ENCODE measurements at places on chromosomes 5 and 9.

DNA sequence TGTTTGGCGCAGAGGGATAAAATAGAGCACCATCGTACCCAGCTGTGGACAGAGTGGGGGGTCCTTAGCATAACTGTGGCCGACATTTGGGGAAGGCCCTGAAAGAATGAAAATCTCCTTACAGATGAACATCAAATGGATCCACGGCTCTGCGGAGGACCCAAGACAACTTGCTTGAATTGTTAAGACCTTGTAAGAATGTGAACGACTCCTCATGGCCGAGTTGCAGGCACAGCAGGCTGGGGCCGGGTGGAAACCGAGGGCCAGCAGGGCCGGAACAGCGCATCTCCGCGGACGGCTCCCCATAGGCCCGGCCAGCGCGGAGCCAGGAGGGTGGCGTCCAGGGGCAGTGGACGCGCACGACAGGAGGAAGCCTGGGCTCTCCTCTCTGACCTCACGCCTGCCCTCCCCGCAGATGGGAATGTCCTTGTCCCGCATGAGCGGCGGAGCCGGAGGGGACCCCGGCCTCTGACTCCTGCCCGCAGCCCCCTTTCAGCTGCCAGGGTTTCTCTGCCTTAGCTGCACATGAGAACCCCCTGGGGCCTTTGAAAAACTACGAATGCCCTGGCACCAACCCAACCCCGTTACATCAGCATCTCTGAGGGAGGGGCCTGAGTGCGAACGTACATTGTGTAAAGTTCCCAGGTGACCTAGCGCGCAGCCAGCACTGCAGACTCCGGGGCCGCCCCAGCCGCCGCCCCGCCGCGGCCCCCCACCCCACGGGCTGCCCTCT, 36.2 kb upstream of the PTCH1 start:
- DNase-seq = no peak

- DNase-seq = no peak
Measured at GRCh38 chr5:62985749-62986148, 407.1 kb downstream of the LRRC70 start.

- no peak for DNase-seq
Measured at GRCh38 chr5:145588113-145588512, 247.0 kb downstream of the PRELID2 start.

DNA sequence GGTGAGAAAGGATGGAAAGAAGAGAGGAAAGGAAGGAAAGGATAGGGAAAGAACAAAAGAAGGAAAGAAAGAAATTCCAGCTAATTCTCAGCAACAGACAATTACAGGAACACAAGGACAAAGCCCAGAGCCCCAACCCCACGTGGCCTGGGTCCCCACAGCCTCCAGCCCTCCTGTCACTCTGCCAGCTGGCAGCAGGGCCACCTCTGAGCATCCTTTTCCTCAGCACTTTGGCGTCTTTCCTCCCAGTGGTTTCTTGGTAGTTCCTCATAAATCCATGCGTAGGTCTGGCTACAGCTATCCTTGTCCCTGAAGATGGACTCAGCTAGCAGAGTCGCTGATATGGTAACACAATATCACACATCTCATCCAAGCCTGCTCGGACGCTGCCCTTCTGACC, 28.3 kb downstream of the ADAMTS2 start:
- DNase-seq = no peak

- DNase-seq = no peak
Measured at GRCh38 chr5:67855523-67855922, 360.0 kb upstream of the PIK3R1 start.

GRCh38 chr5:152568016-152568415, 162.9 kb upstream of the NMUR2 start:
- DNase-seq = no peak

DNA sequence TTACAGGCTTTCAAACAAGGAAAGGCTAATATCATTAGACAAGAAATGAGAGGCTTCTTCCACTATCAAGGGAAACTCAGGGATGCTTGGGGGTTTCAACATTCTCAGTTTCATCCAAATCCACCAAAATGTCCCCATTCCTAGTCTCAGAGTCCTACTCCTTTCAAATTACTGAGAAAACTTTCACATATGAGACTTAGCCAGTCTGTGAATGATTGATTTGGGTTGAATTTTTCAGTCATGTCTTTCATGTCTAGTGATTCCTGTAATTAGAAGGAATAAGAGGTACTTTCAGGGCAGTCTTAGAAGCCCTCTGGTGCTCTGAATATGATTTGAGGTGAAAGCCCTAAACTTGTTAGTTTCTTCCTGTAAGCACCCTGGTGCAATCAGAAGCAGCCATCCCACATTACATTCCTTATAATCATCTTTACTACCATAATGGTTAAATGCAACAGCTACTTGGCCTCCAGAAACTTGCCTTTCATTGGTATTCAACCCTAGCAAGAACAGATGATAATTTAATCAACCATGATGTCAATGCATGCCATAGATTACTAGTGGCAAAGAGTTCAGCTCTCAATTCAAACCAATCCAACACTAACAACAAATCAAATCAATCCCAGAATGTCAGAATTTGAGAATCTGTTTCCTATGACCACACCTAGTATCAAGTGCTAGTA, 50.7 kb upstream of the RIC1 start:
- DNase-seq = peak; percentile 60

- DNase-seq = no peak
Measured at GRCh38 chr9:69931340-69931739, 110.7 kb downstream of the CFAP95 start.

GRCh38 chr5:164300295-164300694, 794.9 kb downstream of the MAT2B start:
- no peak for DNase-seq

- DNase-seq = peak; percentile 29
Measured at GRCh38 chr9:16267281-16268066, 603.0 kb downstream of the BNC2 start.

GRCh38 chr5:87560528-87560927, 147.8 kb upstream of the CCNH start:
- DNase-seq = no peak

- no peak for DNase-seq
Measured at GRCh38 chr5:88507261-88507660, 238.6 kb upstream of the TMEM161B start.

DNA sequence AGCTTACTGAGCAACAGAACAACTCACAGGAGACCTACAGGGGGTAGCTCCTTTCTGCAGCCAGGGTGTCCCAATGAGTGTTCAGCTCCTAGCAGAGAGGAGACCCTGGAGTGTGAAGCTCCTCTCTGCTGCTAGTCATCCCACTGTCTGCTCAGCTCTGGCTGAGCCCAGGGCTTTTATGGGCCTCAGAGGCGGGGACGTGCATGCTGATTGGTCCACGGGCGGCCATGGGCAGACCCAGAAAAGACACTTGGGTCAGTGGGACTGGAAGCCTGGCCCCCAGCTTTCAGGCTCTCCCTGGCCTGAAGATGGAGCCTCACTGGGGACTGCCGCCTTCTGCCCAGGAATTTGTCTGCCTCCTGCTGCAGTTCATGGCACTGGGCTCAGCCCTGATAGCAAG, 40.6 kb downstream of the TSPAN17 start:
- no peak for DNase-seq

All from AG10803 (cell line).